ENCODE measurements at places on chromosomes 1 and 21.

DNA sequence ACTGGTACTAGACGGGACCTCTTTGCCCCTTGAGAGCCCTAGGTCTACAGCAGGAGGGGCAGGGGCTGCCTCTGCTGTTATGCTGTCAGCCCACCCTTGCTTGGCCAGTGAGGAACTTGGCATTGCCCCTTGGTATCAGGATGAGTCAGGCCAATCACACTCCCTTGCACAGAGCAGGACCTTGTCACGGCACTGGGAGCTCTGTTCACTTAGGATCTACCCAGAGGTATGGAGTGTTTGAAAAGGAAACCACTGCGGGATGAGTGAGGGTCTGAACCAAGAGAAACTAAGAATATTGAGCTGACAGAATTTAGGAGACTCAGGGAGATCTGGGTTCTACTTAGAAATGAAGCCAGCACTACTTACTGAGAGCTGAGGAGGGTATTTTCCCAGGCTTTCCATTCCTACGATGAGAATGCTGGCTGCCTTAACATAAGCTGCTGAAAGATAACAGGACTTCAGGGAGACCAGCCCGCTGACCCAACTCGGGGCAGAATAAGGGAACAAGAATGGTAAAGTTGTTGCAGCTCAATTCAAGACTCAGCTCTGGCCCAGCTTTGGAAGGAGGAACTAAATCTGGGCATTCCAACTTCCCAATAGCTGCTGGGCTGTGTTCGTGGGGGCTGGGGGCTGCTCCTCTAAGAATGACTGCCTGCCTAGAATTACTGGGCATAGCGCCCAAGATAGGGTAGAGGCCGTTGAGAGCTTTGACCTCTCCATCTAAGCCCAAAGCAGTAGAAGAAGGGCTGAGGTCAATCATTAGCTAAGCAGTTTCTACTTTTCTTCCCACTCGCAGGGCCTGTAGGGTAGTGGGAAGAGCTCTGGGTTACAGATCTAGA lies 1.5 kb downstream of the FABP3 start:
- no peak for DNase-seq

DNA sequence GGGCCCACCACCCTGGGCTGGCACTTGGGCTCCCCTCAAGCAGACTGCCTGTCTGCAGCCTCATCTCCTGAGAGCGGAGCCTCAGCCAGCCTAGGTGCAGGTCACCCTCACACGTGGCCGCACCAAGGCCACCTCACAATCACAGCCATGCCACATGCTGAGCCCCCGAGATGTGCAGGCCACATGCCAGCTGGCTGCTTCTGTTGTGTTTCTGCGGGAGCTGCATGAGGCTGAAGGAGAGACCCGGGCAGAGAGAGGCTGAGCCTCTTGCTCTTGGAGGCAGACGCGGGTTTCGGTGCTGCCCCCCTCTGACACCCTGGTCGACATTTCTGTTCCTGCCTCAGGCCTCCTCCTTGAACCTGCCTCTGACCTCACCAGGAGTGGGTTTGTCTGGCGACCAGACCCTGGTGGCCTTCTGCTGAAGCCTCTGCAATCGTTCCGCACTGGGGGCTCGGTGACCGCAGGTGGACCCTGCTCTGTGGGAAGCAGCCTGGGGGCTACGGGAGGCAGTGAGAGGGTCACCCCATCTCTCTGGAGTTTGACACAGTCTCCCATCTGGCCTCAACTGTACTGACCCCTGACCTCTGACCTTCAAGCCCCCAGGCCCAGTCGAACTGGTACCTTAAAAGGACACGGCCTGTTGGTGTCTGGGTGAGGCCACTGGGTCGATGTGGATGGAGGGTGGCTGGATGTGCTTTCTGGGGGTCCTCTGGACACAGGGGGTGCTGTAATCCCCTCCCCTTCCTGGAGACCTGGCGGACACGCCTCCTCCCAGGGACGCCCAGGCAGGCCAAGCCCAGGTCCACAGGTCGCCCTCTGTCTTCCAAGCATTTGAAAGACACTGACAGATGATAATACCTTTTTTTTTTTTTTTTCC lies 13.0 kb upstream of the C1orf174 start:
- DNase-seq = no peak

DNA sequence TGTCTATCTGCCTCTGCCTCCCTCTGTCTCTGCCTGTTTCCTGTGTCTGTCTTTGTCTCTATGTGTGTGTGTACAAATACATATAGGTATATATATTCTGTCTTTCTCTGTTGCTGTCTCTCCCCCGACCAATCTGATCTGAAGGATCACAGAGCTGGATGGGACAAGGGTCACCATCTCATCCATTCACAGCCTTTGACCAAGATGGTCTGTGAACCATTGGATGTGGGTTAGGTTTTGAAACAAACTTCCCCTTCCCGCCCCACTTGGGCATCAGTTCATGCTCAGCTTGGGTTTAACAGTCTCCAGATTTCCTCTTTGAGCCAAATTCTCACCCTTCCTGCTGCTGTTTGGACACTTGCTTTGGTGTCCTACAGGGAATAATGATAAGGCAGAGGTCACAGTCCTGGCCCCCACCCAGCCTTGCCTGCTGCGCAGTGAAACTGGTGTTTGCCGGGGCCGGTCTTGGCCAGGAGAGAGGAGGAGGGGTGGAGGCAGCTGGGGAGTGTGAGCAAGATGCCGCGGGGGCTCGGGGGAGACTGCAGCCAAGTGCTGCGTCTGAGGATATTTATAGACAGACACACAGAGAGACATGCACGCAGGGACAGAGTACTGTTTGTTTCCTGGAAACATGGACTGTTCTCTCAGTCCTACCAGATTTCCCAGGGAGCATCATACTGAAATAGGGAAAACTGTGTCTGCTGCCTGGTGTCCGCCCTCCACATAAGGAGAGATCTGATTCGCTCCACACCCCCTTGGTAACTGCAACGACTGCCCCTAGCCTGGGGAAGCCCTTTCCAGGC lies 27.0 kb upstream of the BTG2 start:
- DNase-seq = no peak

GRCh38 chr1:147605591-147605990 lies 64.3 kb downstream of the BCL9 start:
- DNase-seq = no peak

Measured in NCI-H510A (cell line).